ENCODE measurements at places on chromosomes 5 and 9.

- no peak for DNase-seq
Observed at GRCh38 chr5:18744441-18744840, 1110.2 kb downstream of the TAF11L14 start.

- no peak for DNase-seq
Observed at GRCh38 chr5:147483961-147484707, 25.7 kb downstream of the DPYSL3 start.

DNA sequence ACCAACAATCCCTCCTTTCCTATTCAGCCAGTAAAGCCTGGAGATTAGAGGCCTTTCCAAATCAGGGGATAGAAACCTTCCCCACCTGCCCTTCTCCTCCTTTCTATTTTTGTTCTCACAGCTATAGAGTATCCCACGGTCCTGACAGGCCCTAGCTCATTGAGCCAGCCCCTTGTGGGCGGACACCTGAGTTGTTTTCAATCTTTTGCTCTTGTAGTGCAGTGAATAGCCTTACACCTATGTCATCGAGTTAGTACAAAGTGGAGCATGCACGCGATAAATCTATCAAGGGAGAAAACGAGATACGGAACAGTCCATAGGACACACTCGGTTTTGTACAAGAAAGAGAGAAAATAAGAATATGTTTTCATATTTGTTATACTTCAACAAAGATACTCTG, 77.2 kb downstream of the TSPAN17 start:
- no peak for DNase-seq

DNA sequence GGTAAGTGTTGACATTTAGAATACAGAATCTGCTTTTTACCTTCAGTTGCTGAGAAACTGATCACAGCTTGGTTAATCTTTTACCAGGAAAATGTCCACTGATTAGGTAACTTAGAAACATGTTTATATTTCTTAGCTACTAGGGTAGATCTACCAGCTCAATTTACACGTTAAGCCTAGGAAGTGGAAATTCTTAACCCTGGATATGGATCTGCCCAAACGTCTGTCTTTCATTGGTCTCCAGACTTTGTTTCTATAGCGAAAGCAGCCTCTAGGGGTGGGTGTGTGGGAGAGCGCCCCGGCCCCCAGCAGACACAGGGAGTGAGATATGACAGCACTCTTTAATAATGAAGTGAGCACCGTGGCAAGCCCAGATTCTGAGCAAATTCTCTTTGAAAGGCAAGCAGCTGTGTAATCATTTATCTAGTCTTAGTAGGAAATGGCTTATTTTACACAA, 141.6 kb upstream of the ZNF608 start:
- DNase-seq, result no peak

DNA sequence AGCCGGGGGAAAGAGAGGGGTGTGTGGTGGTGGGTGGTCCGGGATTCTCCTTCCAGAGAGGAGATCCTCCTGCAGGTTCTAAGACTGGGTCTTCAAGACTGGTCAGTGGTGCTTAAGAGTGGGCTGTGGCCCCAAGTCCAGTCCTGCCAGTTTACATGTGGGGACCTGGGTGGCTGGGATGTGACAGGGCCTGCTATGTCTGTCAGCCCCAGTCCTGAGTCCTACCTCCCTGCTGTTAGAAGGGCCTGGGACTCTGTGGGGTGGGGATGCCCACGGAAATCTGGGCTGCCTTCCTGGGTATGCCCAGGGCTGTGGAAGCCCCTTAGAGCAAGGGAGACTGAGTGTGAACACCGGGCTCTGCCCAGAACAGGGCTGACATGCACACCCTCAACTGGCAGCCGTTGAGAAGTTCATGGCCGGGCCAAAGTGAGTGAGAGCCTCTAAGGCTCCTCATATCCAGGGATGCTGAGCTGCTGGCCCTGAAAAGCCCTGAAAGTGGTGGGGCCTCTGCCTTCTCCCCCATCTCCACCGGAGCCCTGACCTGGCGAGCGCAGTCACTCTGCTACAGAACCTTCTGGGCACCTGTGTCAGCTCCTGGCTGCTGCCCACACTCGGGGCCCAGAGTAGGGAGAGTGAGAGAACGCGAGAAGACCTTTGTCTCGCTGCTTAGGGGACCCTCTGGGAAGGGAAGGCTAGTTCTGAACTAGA, 1.7 kb downstream of the PHF2 start:
- no peak for DNase-seq

GRCh38 chr9:36923025-36923625, 110.9 kb downstream of the PAX5 start:
- no peak for DNase-seq

DNA sequence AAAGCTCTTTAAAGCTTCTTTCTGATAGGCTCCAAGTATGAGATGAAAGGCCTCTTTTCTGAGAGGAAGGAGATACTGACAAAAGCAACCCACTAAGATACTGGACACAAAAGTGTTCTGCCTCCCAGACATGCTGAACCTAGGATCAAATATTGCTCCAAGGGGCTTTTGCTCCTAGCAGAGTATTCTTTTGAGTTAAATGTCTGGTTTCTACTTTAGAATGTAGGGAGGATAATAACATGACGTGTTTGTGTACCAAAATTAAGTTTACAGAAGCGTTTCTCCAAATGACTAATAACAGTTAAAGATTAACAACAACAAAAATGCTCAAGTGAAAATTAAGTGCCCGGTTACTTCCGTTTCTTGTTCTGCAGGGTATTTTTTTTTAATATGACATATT, 2293.3 kb upstream of the C9orf72 start:
- DNase-seq, result no peak

DNA sequence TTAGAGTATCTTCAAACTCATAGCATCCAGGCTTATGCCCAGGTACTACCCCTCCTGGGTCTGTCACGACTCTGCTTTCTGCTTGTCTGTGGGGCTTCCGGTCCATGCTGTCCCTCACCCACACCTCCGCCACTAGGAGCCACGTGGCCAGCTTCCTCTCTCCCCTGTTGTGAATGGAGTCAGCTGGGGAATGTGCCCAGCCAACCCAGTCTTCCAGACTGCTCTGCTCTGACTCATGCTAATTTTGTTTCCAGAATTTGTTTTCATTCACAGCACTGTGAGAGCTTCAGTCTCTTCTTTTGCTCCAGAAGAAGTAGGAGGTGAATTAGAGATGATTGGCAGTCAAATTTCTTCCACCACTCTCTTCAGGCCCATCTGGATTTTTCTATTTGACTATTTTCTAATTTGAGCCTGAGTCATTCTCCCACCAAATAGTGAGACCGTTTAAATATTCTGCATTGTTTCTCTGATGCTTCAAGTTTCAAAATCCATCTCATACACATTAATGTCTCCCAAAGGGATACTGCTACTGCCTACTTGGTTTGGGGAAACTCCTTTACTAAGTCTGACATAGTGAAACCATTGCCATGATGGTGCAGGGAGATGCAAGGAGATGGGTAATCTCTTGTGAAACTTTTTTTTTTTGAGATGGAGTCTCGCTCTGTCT, 424.1 kb upstream of the KIF2A start:
- no peak for DNase-seq

DNA sequence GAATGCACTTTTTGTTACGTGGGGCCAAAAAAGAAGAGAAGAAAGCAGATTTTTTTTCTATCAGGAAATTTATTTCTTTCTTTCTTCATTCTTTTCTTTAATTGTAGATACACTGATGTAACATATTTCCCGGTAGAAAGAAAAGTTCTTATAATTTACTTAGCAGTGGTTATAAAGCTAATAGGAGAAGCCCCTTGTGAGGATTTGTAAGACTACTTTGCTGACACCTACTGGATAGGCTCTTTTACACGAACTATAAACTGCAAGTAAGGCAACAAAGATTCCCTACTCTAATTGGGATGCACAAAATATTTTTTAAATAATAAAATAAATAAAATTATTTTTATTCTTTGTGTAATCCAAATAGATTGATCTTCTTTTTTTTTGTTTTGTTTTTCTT, 284.4 kb downstream of the DNAH5 start:
- no peak for DNase-seq
